HFFc6 (cell line): ENCODE measurements at places on chromosomes 12 and 14.
A peak's percentile ranks its signal among the peaks of the same experiment; 100 is the strongest.

- DNase-seq = no peak
Measured at GRCh38 chr12:34402899-34403705, 380.8 kb downstream of the ALG10 start.

DNA sequence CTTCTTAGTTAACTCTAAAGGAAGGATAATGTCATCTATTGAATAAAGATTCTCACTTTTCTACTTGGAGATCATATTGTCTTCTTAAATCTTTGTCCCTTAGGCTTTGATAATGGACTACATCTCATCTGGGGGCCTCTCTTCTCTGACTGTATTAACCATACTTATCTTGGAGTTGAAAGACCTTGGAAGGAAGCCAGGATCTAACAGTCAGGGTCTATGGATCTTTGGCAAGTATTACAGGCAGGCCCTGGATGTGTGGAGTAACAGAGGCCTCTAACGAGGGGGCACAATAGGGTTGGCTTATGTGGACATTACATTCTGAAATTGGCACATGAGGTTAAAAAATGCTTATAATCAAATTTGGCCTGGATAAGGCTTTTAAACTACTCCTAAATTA, 513.8 kb downstream of the NRXN3 start:
- DNase-seq = no peak

GRCh38 chr14:22814941-22815713, at the start of gene SLC7A7:
TSS of gene SLC7A7 (minus strand) at chr14:22815435. CDS start at chr14:22813398, 2,037 bp downstream.
- DNase-seq = no peak

DNA sequence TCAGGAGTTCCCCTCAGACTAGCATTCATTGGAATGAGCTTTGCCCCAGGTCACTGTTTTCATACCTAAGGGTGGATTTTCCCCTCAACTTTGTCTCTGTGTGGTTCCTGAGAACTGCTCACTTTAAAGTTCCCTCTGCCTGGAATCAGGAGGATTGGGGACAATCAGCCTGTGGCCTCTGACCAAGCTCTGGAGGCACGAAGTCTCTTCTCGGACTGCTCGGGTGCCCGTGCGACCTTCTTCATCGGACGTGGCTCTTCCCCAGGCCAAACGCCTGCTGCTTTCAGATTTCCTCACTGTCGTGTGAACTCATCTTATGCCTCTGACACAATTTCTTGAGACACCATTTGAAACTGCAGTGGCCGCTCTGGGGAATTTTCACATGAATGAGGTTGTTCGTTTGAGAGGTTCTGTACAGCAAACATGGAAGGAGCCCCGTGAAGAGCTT, 153.7 kb upstream of the PZP start:
- DNase-seq = no peak

DNA sequence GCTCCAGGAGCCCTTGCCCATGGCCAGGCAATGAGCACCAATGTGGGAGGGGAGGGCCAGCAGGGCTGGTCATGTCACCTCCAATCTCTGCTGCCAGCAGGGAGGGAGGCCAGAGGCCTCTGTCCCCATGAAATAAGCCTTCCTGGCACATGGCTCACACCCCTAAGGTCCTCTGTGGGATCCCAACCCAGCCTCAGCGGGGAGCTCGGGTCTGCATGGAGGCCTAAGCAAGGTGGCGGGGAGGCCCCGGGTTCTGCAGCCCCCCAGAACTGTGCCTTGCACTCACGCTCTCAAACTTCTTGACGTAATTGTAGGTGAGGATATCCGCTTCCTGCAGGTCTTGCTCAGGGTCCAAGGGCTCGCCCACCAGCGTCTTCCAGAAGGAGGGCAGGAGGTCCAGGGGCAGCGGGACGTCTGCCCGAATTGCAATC, 41.7 kb downstream of the TRAFD1 start:
- DNase-seq = no peak

DNA sequence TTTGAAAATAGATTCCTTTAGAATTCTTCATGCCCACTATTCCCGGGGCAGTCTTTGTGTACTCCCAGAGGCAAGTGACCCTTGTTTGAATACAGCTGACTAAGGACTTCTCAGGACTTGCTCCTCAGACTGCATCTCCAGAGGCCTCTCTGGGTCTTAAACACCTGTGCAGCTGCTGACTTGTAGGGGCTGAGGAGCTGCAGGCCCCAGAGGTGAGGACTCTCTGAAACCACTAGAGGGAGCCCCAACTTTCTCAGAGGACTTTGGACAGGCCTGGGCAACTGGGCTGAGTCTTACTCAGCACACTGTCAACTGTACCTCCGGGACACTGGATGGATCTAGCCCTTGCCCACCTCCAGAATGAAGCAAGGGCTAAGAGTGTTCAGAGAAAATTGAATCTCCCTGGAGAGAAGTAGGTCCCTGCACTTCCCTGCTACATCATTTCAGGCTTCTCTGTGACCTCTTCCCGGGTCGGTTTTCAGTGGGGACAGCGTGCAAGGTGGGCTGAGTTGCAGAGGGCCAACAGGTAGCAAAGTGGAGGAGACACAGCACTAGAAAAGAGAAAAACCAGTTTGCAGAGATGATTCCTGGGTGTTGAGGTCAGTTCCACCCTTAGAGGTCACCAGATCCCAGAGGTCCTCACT, 164.6 kb downstream of the TMEM117 start:
- DNase-seq = peak; percentile 61

DNA sequence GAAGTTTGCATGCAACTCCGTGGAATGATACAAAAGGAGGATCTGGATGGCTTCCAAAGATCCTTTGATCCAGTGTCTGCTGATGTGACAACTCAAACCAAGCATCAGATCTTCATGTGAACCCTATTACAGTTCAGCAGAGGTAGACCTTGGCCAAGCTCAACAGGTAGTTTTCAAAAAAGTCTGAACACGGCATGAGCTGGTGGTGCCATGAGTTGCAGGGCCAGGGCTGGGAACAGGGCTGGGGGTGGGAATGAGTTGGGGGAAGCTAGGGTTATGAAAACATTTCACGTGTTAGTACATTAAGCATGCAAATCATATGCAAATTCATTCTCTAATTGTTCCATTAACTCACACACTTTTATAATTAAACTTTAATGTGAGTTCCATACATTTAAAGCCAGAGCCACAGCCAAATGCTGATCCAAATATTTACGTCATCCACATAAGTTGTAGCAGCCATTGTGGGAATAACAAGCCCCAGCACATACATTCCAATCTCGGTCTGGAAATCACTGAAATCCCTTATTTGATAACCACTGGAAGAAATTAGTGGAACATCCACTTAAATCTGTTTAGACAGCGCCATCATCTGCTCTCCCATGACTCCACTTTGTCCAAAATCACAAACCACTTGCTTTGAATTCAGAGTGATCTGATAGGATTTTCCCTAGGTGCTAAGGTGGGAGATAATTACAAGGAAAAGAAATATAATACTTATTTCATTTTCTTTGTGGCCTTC, 158.5 kb downstream of the APAF1 start:
- DNase-seq = no peak

DNA sequence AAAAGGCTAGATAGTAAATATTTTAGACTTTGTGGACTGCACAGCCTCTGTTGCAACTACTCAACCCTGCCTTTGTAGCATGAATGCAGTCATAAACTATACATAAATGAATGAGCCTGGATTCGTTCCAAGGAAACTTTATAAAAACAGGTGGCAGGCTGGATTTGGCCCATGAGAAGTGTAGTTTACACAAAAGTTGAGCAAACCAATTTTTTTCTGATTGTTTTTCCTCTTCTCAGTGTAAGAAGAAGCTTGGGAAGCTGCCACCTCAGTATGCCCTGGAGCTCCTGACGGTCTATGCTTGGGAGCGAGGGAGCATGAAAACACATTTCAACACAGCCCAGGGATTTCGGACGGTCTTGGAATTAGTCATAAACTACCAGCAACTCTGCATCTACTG, 9.5 kb downstream of the OAS1 start:
- no peak for DNase-seq

DNA sequence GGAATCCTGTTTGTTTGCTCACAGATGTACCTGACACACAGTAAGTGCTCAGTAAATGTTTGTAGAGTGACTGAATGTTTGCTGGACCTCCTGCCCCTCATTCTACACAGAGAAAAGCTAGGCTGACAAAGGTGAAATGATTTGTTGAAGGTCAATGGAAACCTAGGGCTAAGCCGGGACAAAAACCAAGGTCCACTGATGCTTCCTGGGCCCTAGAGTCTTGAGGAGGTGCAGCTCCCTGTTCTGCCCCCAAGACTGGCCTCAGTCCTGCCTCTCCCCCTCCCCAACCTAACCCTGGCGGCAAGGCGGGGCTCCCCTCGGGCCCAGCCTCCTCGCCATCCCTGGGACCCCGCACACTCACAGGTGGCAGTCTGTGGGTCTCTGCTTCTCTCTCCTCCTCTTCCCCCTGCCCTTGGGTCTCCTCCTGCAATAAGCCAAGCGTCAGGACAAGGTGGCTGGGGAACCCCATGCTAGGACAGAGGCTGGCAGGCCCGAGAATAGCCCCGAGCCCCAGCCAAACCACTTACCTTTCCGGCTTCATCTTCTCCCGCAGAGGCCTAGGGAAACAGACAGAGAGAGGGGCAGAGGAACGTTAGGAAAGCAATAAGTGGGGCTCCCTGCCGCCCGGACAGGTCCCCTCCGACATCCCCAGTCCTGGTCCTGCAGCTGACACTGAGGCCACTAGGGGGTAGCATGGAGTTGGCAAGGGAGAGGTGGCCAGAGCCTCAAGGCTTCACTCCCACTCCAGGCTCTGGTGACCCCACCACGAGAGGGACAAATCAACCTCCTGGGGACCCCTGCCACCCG, 9.3 kb downstream of the PGF start:
- DNase-seq = peak; percentile 39

GRCh38 chr14:104715416-104715815, 8.6 kb upstream of the ADSS1 start:
- no peak for DNase-seq

- DNase-seq = no peak
Measured at GRCh38 chr12:23860019-23860418, 89.5 kb downstream of the SOX5 start.
